ENCODE measurements at places on chromosomes 16 and 17. TPM values are rescaled to one million over a fixed set of nuclear protein-coding genes. Genes with fewer than 3 reads are reported as not detected.

DNA sequence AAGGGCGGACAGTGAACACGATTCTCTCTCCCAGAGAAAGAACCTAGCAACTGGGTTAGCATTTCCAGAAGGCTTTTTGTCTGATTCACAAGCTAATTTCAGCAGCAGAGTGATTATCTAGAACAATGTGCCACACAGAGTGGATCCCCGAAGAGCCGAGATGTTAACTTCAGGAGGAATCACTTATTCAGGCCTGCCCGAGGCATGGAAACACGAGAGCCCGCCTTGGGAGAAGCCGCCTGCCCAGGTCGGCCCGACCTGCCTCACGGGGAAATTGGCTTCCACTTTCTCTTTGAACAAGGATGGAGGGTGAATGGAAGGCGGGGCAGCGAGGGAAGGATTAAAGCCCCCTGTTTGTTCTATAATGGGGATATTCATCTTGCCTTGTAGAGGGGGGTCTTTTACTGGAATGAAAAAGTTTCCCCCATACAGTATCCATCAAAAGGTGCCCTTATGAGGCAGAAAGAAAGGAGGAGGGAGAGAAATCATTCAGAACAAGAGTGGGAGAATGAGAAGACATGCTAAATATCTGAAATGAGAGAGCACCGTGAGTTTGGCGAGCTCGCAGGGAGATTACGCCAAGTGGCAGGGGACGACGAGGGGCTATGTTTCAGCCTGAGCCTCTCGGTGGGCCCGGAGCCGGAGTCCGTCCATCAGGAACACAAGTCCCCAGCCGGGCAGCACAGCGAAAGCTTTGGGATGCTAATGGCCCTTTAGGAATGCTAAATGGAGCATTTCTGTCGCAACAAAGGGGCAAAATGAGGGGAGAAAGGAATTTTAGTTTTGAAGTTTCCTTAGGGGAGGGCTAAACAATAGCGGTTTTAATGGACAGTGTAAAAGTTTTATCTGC, 33.0 kb downstream of the NTN1 start:
- no peak for DNase-seq

The ABI3 gene
- 2.7 TPM for polyA plus RNA-seq

GRCh38 chr16:24999856-25000461, 15.2 kb downstream of the ARHGAP17 start:
- peak; percentile 39 for DNase-seq

DNA sequence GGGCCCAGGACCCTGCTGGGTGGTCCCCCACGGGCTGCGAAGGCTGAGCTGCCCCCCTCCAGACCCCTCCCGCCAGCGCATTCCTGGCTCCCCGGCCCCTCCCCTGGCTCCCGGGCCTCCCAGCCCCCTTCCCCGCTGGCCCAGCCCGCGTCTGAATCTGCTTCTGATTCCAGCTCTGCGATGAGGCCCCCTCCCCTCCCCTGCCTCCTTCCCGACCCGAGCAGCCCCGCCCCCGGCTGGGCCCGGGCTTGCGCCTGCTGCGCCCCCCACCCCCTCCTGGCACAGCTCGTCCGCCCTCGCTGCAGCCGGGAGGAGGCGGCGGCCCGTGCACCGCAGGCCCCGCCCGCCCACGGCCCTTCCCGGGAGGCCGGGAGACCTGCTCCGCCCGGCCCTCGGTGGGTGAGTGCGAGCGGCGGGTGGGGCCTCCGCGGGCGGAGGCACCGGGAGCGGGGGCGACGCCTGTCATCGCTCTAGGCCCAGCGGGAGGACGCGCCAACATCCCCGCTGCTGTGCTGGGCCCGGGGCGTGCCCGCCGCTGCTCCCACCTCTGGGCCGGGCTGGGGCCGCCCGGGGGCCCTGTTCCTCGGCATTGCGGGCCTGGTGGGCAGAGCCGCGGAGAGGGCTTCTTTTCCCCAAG, at the start of gene NTN3:
NTN3 (plus strand) TSS at position 282 of the 637 bp plus-strand sequence. CDS start 405 bp downstream, outside the sequence.
- DNase-seq: peak; percentile 51

DNA sequence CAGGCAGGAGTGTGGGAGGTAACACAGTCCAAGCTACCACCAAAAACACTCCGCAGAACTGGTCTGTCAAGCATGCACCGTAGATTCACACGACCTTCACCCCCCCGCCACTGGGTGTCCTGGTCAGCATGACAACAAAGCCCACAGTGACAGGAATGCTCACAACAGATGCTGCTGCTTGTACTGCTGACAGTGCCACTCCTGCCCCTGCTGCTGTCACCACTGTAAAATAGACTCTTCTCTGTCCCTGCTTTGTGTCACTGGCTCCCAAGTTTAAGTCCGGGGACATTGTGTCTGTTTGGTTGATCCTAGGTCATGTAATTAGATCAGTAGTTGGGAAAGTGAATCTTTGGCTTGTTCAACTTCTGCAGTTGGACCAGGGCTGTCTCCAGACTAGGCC, 7.0 kb upstream of the ODF4 start:
- DNase-seq: peak; percentile 16

DNA sequence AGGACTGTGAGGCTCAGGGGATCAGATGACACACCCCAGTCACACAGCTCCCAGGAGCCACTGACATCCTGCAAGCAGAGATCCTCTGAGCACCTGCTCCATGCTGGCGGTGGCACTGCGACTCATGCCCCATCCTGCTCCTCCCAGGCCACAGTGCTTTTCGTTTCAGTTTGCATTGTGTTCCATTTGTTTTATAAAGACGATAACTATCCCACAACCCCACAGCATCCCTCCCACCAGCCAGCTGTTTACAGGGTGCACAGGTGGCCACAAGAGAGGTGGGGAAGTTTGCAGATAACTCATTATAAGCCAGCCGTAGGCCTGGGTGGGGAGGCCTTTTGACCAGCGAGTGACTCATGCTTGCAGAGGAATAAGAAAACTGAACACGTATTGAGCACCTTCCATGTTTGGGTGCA, 28.2 kb downstream of the BCO1 start:
- peak; percentile 90 for DNase-seq

The SLC13A2 gene
- 148 TPM for polyA plus RNA-seq

DNA sequence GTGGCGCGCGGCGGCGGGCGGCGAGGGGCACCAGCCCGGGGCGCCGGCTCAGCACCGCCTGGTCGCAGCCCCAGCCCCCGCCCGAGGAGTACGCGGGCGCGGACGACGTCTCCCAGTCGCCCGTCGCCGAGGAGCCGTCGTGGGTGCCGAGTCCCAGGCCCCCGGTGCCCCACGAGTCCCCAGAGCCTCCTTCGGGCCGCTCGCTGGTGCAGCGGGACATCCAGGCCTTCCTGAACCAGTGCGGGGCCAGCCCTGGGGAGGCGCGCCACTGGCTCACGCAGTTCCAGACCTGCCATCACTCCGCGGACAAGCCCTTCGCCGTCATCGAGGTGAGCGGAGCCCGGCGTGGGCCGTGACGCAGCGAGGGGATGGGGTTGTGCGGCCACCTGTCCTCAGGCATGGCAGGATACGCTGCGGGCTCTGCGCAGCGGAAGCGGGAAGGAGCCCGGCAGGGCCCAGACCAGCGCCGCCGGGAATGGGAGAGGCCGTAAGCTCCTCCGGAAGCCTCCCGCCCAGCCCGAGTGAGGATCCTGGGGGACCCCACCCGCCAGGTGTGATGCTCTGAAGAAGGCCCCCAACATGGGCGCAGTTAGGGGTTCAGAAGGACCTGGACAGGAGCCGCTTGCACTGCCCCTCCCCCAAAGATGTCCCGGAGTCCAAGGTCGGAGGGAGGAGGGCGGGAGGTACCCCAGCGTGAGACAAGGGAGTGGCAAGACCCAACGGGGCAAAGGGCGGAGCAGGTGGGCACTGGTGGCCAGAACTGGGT, 522 bp downstream of the NAGS start:
- peak; percentile 93 for DNase-seq

GRCh38 chr16:69250081-69250480, 61.1 kb upstream of the VPS4A start:
- DNase-seq: no peak

The CTDNEP1 gene
- 77.3 TPM for polyA plus RNA-seq

GRCh38 chr16:58848662-58849002, 114.5 kb upstream of the GOT2 start:
- DNase-seq: no peak

- no peak for DNase-seq
Measured at GRCh38 chr16:83952587-83952939, 477 bp upstream of the OSGIN1 start.

The WSCD1 gene
- 3.2 TPM for polyA plus RNA-seq

DNA sequence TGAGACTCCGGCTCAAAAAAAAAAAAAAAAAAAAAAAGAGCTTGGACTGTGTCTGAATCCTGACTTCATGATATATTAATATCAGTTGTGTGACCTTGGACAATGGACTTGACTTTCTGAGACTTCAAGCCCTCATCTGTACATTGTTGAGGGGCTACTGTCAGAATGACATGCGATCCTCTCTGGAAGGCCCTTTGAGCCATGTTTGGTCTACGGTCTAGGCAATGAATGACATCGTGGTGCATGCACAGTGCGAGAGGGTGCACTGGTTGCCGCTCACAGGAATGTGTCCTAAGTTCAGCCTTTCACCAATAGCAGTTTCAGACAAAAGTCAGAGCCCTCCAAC, 43.0 kb upstream of the ZNF629 start:
- DNase-seq: peak; percentile 43

The TBC1D3 gene
- polyA plus RNA-seq: not detected

The TERB1 gene
- not detected for polyA plus RNA-seq

GRCh38 chr17:37089956-37090355, 141.2 kb downstream of the AATF start:
- DNase-seq: no peak

GRCh38 chr16:85974428-85975375, 75.7 kb downstream of the IRF8 start:
- peak; percentile 93 for DNase-seq

- DNase-seq: no peak
Measured at GRCh38 chr17:75783803-75784472, 668 bp upstream of the UNK start.

- no peak for DNase-seq
Measured at GRCh38 chr16:12063004-12063395, 86.5 kb downstream of the SNX29 start.

DNA sequence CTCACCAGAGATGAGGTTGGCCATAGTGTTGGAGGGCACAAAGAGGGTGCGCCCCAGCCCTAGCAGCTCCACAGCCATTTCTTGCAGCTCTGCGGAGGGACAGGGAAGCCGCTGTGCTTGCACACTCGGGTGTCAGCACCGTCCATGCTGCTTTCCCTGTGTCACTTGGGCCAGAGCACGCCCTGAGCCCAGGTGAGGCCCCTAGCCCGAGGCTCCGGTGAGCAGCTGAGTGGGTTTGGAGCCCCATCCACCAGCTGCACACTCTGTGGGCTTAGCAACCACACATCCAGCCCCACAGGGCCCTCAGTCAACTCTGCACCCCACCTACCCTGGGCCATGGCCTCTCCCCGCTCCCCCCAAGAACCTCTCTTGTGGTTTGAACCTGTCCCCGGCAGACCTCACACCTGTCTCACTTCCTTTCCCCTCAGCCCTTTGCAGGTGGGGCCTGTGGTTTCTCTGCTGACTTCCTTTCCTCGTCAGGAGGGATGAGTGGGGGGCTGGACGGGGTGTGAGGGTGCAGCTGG, 20.7 kb downstream of the TMEM235 start:
- peak; percentile 66 for DNase-seq

The EVI2A gene
- 4.0 TPM for polyA plus RNA-seq

DNA sequence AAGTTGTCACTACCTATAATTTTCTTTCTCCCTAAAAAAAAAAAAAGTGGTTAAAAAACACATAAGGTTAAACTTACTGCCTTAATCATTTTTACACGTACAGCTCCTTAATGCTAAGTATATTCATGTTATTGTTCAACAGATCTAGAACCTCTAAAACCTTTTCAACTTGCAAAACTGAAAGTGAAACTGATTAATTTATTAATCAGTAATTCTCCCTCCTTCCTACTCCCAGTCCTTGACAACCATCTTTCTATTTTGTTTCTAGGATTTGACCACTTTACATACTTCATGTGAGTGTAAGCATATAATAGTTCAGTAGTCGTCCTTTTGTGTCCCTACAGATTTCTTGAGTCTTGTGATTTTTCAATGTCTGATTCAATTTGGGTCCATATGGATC, 251.4 kb upstream of the KIF2B start:
- DNase-seq: peak; percentile 1

The AARSD1 gene
- 27.3 TPM for polyA plus RNA-seq

GRCh38 chr17:42180922-42181850, at the start of gene KCNH4:
KCNH4 (minus strand) TSS chr17:42181142; CDS start chr17:42180945, 197 bp downstream.
- DNase-seq: peak; percentile 69

DNA sequence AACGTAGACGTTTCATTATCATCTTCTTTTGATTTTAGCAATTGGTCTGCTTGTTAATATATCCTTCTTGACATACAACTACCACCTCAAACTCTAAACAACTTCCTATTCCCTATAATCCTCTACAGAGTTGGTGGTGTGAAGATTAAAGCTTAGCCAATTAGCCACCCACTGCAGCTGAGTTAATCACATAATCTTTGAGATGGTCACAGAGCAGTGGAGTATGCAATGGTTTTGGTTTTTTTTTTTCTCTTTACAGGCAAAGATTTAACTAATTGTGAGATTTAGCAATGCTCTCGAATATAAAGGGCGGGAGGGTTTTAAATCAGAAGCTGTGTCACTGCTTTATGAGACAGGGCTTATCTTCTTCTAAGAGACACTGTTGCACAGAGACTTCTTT, 37.0 kb downstream of the STX8 start:
- no peak for DNase-seq

The CACNB1 gene
- polyA plus RNA-seq: 0.81 TPM

DNA sequence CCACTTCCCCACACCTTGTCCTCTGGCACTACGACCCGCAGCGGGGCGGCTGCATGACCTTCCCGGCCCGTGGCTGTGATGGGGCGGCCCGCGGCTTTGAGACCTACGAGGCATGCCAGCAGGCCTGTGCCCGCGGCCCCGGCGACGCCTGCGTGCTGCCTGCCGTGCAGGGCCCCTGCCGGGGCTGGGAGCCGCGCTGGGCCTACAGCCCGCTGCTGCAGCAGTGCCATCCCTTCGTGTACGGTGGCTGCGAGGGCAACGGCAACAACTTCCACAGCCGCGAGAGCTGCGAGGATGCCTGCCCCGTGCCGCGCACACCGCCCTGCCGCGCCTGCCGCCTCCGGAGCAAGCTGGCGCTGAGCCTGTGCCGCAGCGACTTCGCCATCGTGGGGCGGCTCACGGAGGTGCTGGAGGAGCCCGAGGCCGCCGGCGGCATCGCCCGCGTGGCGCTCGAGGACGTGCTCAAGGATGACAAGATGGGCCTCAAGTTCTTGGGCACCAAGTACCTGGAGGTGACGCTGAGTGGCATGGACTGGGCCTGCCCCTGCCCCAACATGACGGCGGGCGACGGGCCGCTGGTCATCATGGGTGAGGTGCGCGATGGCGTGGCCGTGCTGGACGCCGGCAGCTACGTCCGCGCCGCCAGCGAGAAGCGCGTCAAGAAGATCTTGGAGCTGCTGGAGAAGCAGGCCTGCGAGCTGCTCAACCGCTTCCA, 2.6 kb downstream of the METTL26 start:
- no peak for DNase-seq

The RAB40B gene
- 9.3 TPM for polyA plus RNA-seq

DNA sequence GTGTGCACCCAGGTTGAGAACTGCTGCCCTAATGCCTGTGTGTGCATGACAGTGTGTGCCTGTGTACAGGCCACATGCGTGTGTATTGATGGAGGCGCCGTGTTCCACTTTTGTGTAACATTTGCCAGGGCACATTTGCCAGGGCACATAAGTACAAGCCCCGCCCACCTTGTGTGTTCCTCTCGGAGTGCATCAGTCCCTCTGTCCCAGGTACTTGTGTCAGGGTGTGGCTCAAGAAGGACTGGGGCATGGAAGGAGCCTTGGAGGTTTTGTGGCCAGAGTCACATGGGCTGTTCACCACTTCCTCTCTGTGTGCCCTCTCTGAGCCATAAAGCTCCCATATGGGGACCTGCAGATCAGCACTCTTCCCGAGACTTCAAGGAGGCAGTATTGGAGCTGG, 73.9 kb downstream of the MRM1 start:
- no peak for DNase-seq

GRCh38 chr17:13541032-13541480, 60.7 kb downstream of the HS3ST3A1 start:
- no peak for DNase-seq

The DUS2 gene
- polyA plus RNA-seq: 12.6 TPM

The CUEDC1 gene
- 6.8 TPM for polyA plus RNA-seq

Data from small intestine (tissue), 16 donors.